ENCODE measurements at places on chromosomes 6 and 20.
A peak's percentile ranks its signal among the peaks of the same experiment; 100 is the strongest.

DNA sequence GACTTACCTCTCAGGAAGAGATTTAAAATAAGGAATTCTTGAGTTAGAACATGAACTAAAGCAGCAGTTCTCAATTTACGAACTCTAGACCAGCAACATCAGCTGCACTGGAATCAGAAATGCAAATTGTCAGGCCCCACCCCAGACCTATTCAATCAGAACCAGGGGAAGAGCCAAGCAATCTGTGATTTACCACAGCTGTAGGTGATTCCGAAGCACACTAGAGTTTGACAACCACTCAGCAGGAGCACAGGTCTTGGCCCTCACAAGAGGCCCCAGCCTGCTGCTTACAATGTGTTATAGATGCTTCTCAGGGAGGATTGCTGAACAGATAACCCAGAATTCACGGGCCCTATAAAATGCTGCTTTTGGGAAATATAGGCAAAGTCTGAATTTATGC lies 279.2 kb downstream of the PTPRK start:
- DNase-seq, result no peak

DNA sequence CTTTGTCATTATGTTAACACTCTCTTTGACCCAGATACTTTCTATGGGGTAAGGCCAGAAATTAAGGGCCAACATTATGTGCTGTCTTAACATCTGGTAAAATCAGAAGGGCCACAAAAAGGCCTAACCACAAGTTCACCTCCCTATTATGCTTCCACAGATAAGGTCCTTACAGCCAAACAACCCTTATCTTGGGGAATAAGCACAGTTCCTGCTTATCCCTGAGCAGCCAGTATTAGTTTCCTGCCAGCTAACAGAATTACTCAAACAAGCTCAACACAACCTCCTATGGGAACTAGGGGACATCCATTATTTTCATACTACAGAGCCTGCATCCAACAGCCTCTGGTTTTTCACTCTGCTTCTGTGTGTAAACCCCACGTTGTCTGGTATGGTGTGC lies 724.8 kb downstream of the HACE1 start:
- DNase-seq, result no peak

DNA sequence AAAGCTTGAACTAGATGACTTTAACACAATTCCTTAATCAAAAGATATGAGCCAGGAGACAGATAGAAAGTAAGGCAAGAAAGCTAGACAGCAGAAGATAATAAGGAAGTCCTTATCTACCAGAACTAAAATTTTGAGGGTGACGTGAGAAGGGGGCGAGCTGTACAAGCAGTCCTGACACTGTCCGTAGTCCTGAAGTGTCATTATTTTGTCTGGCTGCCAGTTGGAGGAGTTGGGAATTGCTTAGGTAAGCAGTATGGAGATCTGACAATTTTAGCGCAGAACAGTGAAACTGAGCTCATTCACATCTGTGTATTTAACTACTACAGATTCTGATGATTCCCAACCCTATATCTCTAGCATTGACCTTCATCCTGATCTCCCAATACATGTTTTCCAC lies 25.8 kb upstream of the CEP85L start:
- no peak for DNase-seq

- no peak for DNase-seq
Observed at GRCh38 chr6:90859056-90859455, 272.2 kb upstream of the MAP3K7 start.

- peak; percentile 45 for DNase-seq
Observed at GRCh38 chr20:59007665-59008511, 834 bp upstream of the CTSZ start.

- no peak for DNase-seq
Observed at GRCh38 chr20:7703551-7703961, 236.7 kb downstream of the HAO1 start.

- no peak for DNase-seq
Observed at GRCh38 chr6:63765828-63766227, 130.2 kb downstream of the PHF3 start.

DNA sequence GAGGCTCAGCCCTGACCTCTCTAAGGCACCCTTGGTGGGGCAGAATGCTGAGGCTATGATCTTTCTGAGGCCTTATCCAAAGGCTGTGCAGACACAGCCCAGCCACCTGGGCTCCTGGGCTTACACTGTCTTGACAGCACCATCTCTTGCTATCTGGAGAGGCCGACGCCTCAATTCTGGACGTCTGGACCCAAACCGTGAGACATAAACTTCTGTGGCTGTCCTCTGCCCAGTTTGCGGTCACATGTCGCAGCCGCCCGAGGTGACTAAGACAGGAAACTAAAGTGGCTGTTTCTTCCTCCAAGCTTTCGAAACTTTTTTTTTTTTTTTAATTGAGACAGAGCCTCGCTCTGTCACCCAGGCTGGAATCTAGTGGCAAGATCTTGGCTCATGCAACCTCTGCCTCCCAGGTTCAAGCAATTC lies 49.3 kb downstream of the PRR18 start:
- peak; percentile 58 for DNase-seq

GRCh38 chr20:46252352-46253091 lies 55.8 kb downstream of the CDH22 start:
- DNase-seq, result no peak

DNA sequence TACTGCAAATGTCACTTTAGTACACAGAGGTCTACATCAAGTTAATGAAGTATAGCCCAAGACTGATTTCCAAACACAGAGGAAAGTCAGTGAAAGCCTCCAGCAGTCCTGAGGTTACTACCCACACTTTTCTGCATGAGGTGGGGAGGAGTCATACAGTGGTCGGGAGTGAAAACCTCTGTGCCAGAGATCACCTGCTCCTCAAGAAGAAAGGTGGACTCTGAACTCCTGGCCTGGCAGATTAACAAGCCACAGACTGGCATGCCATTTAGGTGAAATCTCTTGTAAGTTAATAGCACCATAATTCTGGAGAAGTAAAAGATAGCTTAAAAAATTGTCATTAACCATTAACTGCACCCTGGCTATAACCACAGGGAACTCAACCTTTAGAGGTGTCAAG lies 125.0 kb upstream of the LAMP5 start:
- DNase-seq, result no peak
